ENCODE measurements at places on chromosomes 7 and 10. TPM values are rescaled to one million over a fixed set of nuclear protein-coding genes. Genes with fewer than 3 reads are reported as not detected.

GRCh38 chr7:63521-64021 is 128.8 kb upstream of the FAM20C start:
- DNase-seq: no peak

- no peak for DNase-seq
These were observed 1.5 kb upstream of the JAKMIP3 start for GRCh38 chr10:132064082-132064755.

GRCh38 chr7:36889182-36889581 is 164.9 kb upstream of the AOAH start:
- no peak for DNase-seq

- peak; percentile 40 for DNase-seq
These were observed 15.6 kb upstream of the PPIF start for GRCh38 chr10:79331709-79332108.

- no peak for DNase-seq
These were observed 170.7 kb downstream of the HERPUD2 start for GRCh38 chr7:35524112-35524804.

RAPGEF5 gene
- 269 TPM for total RNA-seq

- no peak for DNase-seq
These were observed 7.0 kb downstream of the GSAP start for GRCh38 chr7:77409005-77409738.

DNA sequence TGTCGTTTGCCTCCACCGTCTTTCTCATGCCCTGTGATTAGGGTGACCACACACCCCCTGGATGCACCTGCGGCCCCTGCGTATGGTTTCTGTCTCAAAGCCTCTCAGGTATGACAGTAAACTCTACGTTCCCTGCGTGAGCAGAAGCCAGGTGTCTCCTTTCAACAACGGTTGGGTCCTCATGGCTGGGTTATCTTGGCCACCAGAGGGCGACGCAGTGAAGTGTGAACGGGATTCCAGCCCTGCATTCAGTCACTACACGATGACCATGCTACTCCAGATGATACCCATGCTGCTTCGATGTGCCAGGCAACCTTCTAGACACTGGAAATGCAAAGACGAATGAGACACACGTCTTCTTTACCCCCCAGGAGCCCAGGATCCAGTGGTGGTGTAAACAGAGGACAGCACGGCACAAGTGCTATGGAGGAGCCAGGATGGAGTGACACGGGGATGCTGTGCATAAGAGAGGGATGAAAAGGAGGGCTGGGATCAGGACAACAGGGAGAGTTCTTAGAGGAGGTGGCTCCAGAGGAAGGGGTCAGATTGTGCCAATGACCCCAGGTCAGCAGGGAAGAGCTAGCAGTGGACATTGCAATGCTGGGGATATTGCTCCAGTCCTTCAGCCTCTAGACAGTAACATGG is 228.1 kb upstream of the PFKP start:
- DNase-seq: peak; percentile 77

DNA sequence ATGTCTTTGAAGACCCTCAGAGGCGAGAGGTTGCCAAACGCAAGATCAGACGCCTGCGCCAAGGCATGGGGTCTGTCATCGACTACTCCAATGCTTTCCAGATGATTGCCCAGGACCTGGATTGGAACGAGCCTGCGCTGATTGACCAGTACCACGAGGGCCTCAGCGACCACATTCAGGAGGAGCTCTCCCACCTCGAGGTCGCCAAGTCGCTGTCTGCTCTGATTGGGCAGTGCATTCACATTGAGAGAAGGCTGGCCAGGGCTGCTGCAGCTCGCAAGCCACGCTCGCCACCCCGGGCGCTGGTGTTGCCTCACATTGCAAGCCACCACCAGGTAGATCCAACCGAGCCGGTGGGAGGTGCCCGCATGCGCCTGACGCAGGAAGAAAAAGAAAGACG is 8.1 kb upstream of the SGCE start:
- DNase-seq: no peak

GRCh38 chr7:156460858-156461627 is 179.5 kb upstream of the RNF32 start:
- DNase-seq: no peak

- no peak for DNase-seq
These were observed 57.4 kb downstream of the CDK6 start for GRCh38 chr7:92778972-92779371.

DOCK1 gene
- total RNA-seq: 120 TPM

AEBP1 gene
- total RNA-seq: 12.9 TPM

All from dermis blood vessel endothelial cell (primary cell).